ENCODE measurements at places on chromosomes 13 and 19.
A peak's percentile ranks its signal among the peaks of the same experiment; 100 is the strongest.

DNA sequence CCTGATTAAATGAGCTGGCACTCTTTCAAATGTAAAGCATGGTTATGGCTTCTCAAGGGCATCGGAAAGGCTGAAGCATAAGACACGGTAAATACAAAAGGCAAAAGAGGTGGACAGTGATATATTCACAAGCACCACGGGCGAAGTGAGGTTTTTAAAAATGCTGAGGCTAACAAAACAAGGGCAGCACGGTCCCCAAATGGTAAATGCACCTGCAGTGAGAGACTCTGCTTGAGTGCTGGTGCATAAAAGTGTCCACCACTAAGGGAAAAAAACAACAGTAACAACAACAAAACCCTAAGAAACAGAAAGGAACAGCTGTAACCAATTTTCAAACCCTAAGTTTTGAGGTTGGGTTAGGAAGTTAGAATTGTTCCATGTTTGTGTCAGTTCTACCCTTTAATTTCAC is 234.9 kb downstream of the PCDH9 start:
- no peak for DNase-seq

GRCh38 chr13:94620286-94620896 is 18.7 kb downstream of the GPR180 start:
- DNase-seq, result no peak

DNA sequence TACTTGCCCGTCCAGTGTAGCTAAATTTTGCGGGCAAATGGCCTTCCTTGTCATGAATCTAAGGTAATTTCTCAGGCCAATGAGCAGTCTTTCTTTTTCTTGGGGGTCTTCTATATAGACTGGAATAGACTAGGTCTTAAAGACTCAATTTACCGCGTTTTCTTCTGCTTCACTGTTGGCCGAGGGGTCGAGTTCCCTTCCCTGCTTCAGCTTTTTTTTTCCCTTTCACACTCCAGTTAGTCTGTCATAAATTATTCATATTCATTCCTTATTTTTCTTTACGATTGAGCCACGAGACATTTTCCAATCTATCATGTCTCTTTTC is 276 bp downstream of the ALG11 start:
- no peak for DNase-seq

- no peak for DNase-seq
Measured at GRCh38 chr19:9819596-9819909, 674 bp upstream of the FBXL12 start.

DNA sequence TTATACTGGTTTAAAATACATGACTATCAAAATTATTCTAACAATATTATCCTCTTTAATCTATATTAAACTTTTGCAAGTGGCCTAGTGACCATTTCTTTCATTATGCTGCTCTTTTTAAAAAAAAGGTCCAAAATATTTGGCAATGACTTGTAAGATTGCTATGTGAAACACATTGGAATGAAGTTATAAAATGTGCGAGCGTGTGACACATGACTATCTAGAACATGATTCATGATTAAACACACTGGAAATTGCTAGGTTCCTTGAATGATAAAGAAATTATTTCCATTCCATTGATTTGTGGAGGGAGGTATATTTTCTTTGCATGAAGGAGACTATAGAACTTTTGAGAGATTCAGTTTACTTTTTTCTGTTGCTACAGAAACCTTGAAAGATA is 739.1 kb downstream of the DIAPH3 start:
- no peak for DNase-seq

DNA sequence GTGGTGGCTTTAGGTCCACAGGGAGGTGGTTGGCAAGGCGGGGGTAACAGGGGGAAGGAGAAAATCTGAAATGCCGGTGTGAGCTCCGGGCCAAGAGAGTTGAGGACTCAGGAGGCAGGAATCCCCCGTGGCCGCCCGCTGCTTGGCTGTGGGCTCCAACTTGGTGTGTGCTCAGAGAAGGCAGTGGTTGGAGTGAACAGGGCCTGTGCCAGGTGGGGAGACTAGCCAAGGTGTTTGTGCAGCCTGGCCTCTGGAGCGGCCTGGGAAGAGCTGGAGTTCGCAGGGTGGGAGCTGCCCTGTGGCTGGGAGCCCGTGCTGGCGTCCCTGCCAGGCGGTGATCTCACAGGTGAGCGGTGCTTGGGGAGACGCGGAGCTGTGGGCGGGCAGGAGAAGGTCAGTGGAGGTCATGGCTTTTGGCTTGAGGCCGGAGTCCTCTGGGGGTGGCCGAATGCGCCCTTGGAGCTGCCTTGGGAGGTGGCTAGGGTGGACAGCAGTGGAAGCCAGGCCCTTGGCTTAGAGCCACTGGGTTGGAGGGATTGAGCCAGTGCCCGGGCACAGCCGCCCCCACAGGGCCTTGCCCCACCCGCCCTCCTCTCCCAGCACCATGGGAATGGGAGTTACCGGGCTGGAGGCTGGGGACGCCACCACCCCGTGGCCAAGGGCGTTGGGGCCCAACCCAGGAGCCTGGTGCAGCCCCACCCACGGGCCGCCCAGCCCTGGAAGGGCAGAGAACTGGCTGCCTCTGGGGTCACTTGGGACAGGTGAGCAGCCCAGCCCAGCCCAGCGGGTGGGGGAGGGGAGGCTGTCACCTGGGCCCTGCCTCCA is 7.1 kb upstream of the CIRBP start:
- DNase-seq, result no peak

GRCh38 chr13:112495465-112495864 is 92.5 kb downstream of the TUBGCP3 start:
- DNase-seq, result no peak

GRCh38 chr19:9871626-9872338 is 36.7 kb downstream of the PIN1 start:
- DNase-seq, result no peak

DNA sequence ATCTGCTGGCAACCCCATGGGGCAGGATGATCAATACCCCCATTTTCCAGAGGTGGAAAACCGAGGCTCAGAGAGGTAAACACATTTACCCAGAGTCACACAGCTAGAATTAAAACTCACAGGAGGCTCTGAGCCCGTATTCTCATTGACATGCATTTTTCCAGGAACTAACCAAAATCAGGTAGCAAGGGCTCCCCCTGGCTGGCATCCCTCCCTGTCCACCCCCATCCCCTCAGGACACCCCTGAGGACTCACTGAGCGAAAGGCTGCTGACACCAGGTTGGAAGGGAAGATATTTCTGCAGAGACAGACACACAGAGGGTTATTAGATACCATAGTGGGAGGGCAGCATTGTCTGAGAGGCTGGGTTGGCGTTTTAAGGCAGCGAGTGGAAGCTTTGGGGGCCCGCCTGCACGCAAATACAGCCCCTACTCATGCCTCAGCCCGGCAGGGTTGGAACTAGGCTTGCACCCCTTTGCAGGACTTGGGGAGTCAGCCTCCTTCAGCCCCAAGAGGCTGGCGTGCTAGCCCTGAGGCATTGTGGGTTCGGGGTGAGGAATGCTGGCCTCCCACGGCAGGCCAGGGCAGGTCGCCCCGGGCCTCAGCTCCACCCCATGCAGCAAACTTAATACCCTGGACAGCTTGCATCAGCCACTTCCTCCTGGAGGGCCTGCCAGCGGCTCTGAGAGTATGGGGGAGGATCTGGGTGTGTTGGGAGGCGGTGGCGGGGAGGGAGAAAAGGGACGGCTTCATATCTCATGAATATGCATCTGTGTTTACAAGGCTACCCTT is 3.9 kb downstream of the SLC1A5 start:
- DNase-seq, result peak; percentile 72

DNA sequence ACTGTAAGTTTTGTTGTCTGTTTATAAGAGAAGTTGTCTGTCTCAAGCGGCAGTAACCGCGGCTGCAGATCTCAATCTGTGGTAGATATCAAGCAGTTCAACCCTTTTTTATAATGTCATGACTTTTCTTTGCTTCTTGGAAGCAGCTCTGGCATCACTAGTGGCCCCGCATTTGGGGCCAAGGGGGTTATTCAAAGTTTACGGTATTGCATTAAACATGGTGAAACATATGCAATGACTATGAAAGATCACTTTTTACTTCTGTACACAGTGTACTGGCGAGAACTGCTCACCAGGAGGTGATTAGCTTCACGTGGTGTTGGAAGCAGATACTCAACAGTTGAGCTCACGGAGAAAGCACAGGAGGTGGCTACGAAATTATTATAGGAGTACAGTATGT is 4.6 kb upstream of the FFAR3 start:
- DNase-seq, result no peak

GRCh38 chr13:110854866-110855265 is 60.0 kb downstream of the ANKRD10 start:
- DNase-seq, result no peak

DNA sequence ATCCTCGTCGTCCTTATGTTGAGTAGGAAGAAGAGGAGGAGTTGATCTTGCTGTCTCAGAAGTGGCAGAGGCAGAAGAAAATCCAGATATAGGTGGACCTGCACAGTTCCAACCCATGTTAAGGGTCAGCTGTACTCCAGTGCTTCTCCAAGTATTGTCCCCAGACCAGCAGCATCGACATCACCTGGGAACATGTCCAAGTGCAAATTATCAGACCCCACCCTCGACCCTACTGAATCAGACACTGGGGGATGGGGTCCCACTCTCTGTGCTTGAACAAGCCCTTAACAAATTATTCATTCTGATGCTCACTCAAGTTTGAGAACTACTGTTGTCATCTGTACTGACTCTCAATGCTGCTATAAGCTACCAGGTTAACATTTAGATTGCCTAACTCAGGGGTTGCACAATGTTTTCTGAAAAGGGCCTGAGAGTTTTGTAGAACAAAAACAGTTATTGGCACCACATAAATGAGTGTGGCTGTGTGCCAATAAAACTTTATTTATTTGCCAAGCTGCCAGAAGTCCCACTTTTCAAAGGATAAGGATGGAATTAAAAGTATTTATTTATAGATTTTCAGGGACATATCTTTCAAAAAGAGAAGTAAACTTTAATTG is 226.7 kb upstream of the IPO5 start:
- DNase-seq, result no peak

DNA sequence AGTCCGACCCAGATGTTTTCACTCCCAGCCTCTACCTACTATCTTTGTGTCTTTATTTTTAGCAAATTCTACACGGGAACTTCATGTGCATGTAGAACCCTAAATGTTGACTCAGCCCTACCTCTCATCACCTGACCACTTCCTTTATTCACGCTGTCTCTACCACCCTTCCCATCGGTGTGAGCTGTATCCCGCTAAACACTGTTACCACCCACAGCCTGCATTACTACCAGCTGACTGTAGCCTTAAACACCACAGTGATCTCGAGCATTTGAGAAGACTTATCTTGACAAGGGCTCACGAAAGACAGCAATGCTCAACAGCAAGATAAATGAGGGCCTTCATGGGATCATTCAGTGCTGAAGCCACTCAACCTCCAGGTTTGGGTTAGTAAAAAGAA is 15.1 kb downstream of the NCR1 start:
- DNase-seq, result no peak

GRCh38 chr13:110921209-110921608 is 6.3 kb upstream of the ANKRD10 start:
- no peak for DNase-seq

- no peak for DNase-seq
Measured at GRCh38 chr13:113448545-113448884, 4.8 kb downstream of the ADPRHL1 start.

DNA sequence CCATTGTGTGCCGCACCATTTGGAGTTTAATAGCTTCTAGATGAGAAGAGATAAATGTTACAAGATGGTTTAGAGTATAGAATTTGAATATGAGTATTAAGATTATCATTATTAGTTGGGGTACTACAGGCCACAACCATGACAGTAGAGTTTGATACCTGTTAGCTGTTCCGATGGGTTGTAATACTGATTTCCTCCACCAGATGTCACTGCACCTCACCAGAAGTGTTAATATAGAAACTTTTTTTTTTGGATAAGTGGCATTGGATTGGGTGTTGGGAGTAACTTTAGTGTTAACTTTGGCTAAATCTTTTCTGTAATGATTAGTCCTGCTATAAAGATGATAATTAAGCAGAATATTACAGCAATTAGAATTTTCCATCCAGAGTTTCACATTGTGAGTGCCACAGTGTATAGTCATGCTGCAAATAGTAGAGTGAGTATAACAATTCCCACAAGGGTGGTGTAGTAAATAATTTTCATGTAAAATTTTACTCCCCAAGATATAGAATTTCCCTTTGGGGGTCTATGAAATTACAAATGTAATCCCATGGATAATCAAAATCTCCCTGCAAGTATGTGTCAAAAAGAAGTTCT is 56.3 kb downstream of the PSG3 start:
- DNase-seq, result no peak

- no peak for DNase-seq
Measured at GRCh38 chr13:112134391-112135075, 67.6 kb downstream of the SOX1 start.

DNA sequence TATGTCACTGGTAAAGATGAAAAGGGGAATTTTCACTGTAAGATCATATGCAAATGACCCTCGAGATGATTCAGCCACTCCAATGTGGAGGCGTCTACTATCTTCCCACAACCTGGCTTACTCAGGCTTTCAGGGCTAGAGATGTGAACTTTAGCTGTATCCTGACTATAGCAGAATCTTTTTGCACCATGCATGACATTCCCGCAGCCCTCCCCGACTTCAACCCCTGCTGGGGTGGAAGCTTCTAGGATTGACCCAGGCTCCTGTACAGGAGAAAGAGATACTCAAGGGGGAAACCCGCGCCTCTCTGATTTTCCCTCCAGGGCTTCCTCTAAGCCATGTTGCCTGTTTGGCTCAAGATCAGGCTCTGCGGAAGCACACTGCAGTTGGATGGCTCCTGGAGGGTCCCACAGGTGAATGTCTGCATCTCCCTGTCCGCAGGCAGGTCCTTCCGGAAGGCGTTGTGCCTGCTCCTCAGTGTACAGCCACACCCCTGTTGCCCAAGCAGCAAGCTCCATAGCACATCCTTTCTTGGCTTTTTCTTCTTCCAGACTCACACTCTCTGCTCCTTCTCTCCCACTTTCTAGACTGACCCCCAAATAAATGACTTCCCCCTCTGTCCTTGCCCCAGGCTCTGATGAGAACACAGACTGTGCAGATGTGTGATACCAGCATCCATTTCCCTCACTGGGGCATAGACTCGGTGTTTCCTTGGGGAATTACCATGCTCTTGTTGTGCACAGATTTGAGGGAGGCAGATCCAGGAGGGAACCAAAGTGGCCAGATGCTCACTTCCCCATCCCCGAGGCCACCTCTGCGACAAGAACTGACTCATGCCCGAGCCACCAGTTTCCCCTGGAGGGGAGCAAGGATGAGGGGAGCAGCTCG is 29.1 kb upstream of the POP4 start:
- DNase-seq, result no peak

GRCh38 chr13:105436943-105437342 is 1098.5 kb downstream of the EFNB2 start:
- no peak for DNase-seq

DNA sequence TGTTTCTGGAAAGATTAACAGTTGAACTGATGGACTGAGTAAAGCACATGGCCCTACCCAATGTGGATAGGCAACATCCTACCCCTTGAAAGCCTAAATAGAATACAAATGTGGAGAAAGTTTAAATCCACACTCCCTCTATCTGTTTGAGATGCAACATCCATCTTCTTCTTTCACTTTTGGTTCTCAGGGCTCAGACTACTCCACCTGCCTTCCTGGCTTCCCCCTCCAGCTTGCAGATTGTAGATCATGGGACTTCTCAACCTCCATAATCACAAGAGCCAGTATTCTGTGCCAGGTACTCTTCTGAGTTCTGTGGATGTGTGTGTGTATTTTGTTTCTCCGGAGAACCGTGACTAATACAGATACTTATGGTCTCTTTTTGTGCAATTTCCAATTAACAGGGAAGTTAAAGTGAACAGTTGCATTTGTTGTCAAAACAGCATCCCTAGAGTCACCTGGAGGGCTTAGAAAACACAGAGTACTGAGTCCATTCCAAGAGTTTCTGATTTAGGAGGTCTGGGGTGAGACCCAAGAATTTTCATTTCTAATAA is 590.3 kb upstream of the MIR17HG start:
- no peak for DNase-seq
